ENCODE measurements at places on chromosomes 7 and 10.

GRCh38 chr7:101698964-101699363 is 69.9 kb upstream of the MYL10 start:
- no peak for DNase-seq
- H3K36me3 ChIP-seq = no peaks in the 10 kb centered on the region
- no peaks in the 10 kb centered on the region for H3K4me1 ChIP-seq
- H3K27me3 ChIP-seq = no peaks in the 10 kb centered on the region

DNA sequence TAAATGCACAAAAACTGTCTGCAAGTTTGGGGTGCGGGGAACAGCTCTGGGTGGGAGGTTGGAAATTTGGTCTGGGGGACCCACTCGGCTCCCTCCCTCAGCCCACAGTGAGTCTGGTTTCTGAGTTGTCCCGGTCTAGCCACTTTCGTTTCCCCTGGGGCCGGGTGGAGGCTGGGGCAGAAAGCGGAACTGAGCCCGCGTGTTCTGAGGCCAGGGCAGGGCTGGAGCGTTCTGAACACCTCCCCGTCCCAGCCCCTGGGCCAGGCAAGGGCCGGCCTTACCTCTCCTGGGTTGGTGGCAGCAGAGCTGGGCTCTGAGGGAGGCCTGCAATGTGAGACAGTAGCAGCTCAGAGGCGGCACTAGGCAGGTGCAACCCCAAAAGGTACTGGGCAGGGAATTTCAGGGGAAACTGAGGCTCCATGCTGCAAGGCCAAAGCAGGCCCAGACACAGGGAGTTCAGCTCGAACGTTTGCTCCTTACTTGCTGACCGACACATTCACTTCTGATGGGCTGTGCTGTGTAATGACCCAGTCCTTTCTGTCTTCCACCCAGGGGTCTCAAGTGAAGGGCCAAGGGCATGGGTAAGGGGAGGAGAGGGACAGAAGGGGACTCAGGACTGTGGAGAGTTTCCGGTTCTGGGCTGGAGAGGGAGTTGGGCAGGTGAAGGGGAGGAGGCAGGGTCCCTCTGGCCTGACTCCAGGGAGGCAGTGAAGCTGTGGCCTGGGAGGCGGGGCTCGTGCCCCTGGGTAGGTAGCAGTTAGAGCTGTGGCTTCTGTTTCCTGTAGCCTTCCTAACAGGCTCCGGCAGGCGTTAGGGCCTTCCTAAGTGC is 3.0 kb downstream of the IRF5 start:
- no peak for DNase-seq
- H3K27me3 ChIP-seq = no peaks in the 10 kb centered on the region
- H3K27ac ChIP-seq = no peak overlapping the region
- no peaks in the 10 kb centered on the region for H3K36me3 ChIP-seq
- H3K4me1 ChIP-seq = no peaks in the 10 kb centered on the region

DNA sequence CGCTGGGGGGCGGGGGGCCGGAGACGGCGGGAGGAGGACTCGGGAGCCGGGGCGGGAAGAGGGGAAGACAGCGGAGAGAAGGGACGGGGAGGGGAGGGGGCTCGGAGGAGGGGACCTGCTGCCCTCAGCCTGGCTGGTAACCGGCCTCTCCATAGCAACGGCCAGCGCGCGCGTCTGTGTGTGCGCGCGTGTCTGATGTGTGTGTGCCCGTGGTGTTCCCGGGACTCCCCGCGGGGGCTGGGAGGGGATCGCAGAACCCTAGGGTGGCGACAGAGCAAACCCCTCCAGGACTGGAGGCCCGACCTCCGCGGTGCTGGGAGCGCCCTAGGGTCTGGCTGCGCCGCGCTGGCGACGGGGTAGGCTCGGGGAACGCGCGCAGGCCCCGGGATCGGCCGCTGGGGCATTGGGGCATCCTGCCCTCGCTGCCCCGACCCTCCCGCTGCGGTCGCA is 356.3 kb downstream of the DNAJB6 start:
- no peak overlapping the region for H3K4me3 ChIP-seq
- DNase-seq = no peak
- H3K4me1 ChIP-seq = no peaks in the 10 kb centered on the region
- no peaks in the 10 kb centered on the region for H3K36me3 ChIP-seq

GRCh38 chr7:20507157-20507556 is 108.3 kb upstream of the ABCB5 start:
- peak overlapping the region; percentile 37 for H3K27ac ChIP-seq
- no peaks in the 10 kb centered on the region for H3K36me3 ChIP-seq
- H3K4me1 ChIP-seq = peaks cover 15% of the 10 kb centered on the region
- H3K27me3 ChIP-seq = no peaks in the 10 kb centered on the region
- no peak for DNase-seq

Data from RWPE2 (cell line).